ENCODE measurements at places on chromosomes 12 and 14. TPM values are rescaled to one million over a fixed set of nuclear protein-coding genes. Genes with fewer than 3 reads are reported as not detected.
A peak's percentile ranks its signal among the peaks of the same experiment; 100 is the strongest.

The TAPBPL gene
- total RNA-seq: 6.4 TPM

DNA sequence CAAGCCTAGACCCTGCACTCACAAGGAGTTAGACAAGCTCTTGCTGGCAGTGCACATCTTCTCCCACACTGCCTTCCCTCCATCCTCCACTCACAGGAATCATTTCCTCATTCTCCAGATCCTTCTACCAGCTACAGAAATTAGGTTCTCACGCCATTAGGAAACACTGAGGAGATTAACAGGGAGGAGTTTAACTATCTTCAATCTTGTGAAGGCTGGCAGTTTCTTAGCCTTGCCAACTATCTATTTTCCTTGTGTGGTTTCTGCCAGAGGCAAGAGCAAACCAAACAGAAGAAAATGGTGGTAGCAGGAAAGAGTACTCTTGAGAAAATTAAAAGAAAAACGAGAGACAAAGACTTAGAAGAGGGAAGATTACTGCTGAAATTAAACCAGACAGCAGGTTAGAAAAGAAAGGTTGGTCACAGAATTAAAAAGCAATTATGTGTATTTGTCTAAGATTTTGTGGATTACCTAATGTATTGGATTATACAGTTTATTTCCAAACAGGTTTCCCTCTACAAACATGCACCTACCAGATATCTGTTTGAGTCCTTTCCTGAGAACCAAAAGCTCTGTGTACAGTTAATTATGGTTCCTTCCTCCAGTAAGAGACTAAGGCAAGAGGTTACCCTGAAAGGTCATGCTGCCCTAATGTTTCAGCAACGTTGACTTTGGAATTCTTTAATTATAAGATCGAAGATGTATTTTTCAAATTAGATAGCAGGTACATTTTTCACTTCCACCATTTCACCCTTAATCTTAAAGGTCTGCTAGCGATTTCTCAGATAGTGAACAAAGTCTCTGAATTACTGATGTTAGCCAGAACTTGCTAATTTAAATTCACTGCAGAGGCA is 5.0 kb downstream of the RERG start:
- H3K27ac ChIP-seq: no peak overlapping the region
- no peaks in the 10 kb centered on the region for H3K4me1 ChIP-seq
- H3K36me3 ChIP-seq: no peaks in the 10 kb centered on the region
- no peaks in the 10 kb centered on the region for H3K27me3 ChIP-seq

The TAC3 gene
- total RNA-seq: not detected

DNA sequence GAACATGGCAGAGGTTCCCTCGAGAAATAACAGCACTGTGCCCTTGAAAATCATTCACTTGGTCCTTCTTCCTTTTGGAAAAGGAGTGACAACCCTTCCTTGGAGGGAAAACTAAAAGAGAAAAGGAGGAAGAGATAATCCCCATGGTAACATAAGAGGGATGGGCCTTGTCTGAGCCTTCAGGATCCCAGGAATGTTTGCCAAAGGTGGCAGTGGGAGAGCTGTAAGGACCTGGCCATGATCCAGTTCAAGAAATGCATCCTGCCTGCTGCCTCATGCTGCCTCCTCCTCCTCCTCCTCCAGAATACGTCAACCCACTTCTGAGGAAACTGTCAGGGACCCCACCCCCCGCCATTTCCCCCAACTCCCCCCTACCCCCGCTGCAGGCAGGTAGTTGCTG is 118.8 kb downstream of the KCNK10 start:
- no peaks in the 10 kb centered on the region for H3K4me1 ChIP-seq
- H3K27me3 ChIP-seq: no peaks in the 10 kb centered on the region
- DNase-seq: no peak
- H3K36me3 ChIP-seq: no peaks in the 10 kb centered on the region
- H3K27ac ChIP-seq: no peak overlapping the region

The CDK17 gene
- 21.4 TPM for total RNA-seq

The NELL2 gene
- total RNA-seq: not detected

DNA sequence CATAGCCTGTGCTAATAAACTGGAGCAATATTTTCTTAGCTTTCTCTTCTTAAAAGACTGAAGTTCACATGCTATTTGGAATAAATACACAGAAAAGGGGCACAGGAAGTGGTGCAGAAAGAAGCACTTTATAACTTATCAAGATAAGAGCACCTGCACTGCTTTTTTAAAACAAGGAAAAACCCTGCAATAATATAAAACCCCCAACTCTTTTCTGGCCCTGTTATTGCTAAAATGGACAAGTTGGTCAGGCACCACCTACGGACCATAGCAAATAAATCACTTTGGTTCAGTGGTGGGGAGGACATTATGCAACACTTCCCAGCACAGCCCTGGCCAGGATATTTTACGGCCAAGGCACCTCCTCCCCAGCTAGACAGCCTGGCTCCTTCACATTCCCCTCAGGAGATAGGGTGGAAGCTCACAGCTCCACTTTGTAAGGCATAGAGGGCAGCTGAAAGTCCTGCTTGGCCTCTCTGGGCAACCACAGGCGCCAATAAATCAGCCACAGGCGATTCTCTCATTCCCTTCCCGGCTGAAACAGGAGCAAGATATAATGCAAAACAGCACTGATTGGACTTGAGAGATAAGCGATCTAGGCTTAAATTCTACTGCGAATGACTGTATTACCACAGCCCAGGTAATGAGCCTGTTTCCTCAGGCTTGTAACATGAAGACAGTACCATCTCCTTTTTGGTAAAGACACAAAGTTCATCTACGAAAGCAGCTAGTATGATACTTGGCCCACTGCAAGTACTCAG is 2.0 kb downstream of the ZBTB25 start:
- peak overlapping the region; percentile 99 for H3K27ac ChIP-seq
- no peaks in the 10 kb centered on the region for H3K27me3 ChIP-seq
- peaks cover 51% of the 10 kb centered on the region for H3K4me1 ChIP-seq
- H3K36me3 ChIP-seq: no peaks in the 10 kb centered on the region

The CCDC60 gene
- total RNA-seq: not detected

The AVPR1A gene
- 1.6 TPM for total RNA-seq

The NANOG gene
- not detected for total RNA-seq

- no peak for DNase-seq
- no peaks in the 10 kb centered on the region for H3K36me3 ChIP-seq
- H3K27ac ChIP-seq: no peak overlapping the region
- H3K4me3 ChIP-seq: no peak overlapping the region
- H3K27me3 ChIP-seq: no peaks in the 10 kb centered on the region
Observed at GRCh38 chr12:95141310-95141709, 67.9 kb upstream of the NR2C1 start.

- H3K27me3 ChIP-seq: no peaks in the 10 kb centered on the region
- H3K27ac ChIP-seq: no peak overlapping the region
- DNase-seq: no peak
- H3K4me3 ChIP-seq: no peak overlapping the region
Observed at GRCh38 chr12:66352197-66352596, 49.9 kb downstream of the HELB start.

The ACSM4 gene
- total RNA-seq: not detected

DNA sequence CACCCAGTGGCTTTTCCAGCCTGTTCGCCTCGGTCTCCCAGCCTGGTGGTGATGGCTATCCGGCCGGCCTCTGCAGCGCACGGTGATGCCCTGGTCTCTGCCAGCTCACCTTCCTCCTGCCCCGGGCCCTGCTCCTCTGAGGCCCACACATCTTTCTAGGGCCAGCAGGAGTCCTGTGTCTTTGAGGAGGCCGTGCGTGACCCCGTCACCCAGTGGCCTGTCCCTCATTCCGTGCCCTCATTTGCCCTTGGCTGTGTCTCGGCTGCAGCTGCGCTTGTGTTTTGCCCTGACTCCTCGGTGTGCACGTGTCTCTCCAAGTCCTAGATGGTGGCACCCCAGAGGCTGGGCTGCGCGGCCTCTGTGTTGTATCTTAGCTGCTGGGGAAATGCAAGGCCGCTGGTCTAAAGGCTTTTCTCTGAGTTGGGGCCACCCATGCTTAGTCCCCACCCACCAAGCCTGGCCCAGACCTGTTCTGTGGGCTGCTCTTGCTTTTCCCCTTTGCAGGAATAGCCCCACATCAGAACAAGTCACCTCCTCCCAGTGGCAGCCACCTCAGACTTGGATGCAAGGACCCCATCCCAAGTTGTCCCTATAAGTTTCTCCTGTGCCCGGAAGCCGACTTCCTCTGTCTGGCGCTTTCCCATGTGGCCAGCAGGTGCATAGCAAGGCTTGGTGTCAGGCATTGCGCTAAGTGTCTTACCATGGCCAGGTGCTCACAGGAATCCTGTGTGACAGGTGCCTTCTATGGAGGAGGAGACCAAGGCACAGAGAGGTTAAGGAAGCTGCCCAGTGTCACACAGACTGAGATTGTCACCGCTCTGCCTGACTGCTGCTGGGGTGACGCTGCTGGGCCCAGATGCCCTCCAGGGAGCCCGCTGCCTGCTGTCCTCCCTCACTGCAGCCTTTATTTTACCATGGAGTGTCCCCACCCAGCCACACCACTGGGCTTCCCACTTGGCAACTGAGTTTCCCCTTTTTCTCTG is 64.5 kb downstream of the TSPAN9 start:
- H3K27ac ChIP-seq: no peak overlapping the region
- DNase-seq: no peak
- no peak overlapping the region for H3K4me3 ChIP-seq
- no peaks in the 10 kb centered on the region for H3K36me3 ChIP-seq
- peaks cover 27% of the 10 kb centered on the region for H3K4me1 ChIP-seq

The DPPA3 gene
- total RNA-seq: not detected

The RHEBL1 gene
- not detected for total RNA-seq

The C12orf54 gene
- total RNA-seq: not detected

The WNT1 gene
- not detected for total RNA-seq

GRCh38 chr12:89576572-89577220 is 50.8 kb upstream of the POC1B start:
- H3K27me3 ChIP-seq: no peaks in the 10 kb centered on the region
- DNase-seq: no peak
- no peak overlapping the region for H3K27ac ChIP-seq
- no peaks in the 10 kb centered on the region for H3K4me1 ChIP-seq

The AQP6 gene
- total RNA-seq: not detected

DNA sequence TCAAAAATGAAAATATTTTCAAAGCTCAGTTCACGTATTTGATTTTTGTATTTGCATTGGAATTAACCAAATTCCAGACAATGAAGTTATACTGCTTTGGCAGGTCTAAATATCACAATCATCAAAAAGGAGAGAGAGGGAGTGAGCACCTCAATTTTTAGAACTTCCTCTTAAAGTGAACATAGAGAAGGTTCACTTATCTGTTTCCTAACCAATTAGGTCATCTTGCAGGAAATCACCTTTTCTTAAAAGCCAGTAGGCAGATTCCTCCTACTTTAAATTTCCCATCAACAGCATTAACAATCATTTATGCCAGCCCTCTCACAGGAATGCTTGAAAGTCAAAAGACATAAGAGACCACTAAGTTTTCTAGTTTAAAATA is 388.7 kb downstream of the ZFP36L1 start:
- no peak overlapping the region for H3K27ac ChIP-seq
- no peak for DNase-seq
- peaks cover 34% of the 10 kb centered on the region for H3K4me1 ChIP-seq

The TSPAN9 gene
- total RNA-seq: 14.9 TPM

DNA sequence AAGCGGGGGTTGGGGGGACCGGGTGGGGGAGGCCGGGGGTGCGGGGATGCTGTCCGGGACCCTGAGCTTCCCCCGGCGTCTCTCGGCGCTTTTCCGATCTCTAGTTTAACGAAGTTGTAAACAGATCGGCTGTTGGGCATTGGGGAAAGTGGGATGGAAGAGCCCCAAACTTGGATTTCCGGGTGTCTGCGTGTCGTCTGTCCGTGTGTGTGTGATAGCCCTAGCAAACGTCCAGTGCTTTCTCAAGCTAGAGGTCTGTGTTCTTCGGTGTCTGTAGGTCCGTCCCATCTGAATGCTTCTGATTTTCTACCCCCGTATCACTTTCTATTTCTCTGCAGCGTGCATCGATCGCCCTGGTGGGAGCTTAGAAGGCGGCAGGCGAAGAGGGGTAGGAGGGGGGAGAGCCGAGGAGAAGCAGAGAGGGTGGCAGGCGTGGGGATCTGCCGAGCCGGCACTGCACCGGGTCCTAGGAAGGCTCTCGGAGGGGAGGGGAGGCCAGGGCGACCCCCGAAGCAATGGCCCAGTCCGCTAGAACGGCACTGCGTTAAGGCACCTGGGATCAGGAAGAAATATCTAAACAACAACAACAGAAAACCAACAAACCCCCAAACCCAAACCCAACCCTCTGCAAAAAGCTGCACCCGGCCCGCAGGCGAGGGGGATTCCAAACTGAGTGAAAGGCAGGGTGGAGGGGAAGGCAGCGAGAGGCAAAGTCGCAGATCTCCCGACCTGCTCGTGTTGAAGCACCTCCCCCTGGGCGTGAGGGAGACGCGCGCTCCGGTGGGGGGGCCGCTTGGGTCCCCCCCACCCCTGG is 1.0 kb downstream of the KCNA1 start:
- no peaks in the 10 kb centered on the region for H3K27me3 ChIP-seq
- peaks cover 12% of the 10 kb centered on the region for H3K4me1 ChIP-seq
- no peak for DNase-seq

- H3K36me3 ChIP-seq: no peaks in the 10 kb centered on the region
- H3K4me1 ChIP-seq: no peaks in the 10 kb centered on the region
- DNase-seq: no peak
Observed at GRCh38 chr12:131445795-131446194, 265.1 kb upstream of the SFSWAP start.

DNA sequence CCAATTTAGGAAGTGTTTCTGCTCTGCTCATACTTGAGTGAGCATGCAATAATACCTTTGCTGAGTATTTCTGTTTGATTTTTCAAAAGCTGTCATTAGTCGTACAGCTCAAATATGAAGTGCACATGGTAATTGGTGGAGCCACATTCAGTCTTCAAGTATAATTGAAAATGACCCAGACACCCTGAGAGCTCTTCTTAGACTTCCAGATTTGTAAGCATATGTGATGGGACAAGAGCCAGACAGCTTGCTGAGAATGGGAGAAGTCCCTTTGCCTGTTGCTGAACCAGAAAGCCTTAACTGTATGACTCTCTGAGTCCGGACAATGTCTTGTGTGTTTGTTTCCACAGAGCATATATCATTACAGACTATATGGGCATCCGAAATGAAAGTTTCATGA is 307.3 kb downstream of the TMEM117 start:
- H3K27ac ChIP-seq: no peak overlapping the region
- no peaks in the 10 kb centered on the region for H3K36me3 ChIP-seq
- no peaks in the 10 kb centered on the region for H3K27me3 ChIP-seq

DNA sequence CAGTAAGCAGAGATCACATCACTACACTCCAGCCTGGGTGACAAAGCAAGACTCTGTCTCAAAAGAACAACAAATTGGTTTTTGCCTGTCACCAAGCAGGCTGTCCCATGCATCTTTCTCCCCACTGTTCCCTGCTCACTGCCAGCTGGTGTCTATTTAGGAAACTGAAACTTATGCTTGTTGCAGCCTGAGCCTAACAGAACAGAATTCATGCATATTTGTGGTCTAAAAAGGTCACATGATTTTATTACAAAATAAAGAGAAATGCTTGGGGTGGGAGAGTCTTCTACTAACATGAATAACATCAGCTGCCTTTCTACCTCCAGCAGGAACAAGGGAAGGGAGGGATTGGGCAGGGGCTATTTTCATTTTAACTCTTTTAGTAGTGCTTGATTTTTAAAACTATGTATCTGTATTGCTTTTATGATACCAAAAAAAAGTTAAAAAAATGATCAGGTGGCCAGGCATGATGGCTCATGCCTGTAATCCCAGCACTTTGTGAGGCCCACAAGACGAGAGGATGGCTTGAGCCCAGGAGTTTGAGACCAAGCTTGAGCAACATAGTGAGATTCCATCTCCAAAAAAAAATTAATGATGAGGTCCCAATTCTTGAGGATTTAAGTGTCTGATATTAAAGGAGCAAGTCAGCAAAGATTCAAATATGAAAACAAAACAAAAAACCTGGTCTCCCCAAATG is 923 bp downstream of the STAT2 start:
- H3K4me1 ChIP-seq: peaks cover 8% of the 10 kb centered on the region
- DNase-seq: no peak
- peak overlapping the region; percentile 87 for H3K27ac ChIP-seq
- peaks cover 32% of the 10 kb centered on the region for H3K36me3 ChIP-seq
- peak overlapping the region; percentile 98 for H3K4me3 ChIP-seq

The TRPV4 gene
- total RNA-seq: 0.10 TPM

The ACSS3 gene
- total RNA-seq: 15.4 TPM

Measured in psoas muscle (tissue), 8 donors.